ENCODE measurements at places on chromosomes 7 and 10. TPM values are rescaled to one million over a fixed set of nuclear protein-coding genes. Genes with fewer than 3 reads are reported as not detected.

SKAP2 gene
- 59.1 TPM for total RNA-seq

OR2A42 gene
- total RNA-seq, result not detected

PTPRN2 gene
- total RNA-seq, result 4.9 TPM

GRCh38 chr10:55233505-55233904, 432.5 kb upstream of the PCDH15 start:
- no peak for DNase-seq

DNA sequence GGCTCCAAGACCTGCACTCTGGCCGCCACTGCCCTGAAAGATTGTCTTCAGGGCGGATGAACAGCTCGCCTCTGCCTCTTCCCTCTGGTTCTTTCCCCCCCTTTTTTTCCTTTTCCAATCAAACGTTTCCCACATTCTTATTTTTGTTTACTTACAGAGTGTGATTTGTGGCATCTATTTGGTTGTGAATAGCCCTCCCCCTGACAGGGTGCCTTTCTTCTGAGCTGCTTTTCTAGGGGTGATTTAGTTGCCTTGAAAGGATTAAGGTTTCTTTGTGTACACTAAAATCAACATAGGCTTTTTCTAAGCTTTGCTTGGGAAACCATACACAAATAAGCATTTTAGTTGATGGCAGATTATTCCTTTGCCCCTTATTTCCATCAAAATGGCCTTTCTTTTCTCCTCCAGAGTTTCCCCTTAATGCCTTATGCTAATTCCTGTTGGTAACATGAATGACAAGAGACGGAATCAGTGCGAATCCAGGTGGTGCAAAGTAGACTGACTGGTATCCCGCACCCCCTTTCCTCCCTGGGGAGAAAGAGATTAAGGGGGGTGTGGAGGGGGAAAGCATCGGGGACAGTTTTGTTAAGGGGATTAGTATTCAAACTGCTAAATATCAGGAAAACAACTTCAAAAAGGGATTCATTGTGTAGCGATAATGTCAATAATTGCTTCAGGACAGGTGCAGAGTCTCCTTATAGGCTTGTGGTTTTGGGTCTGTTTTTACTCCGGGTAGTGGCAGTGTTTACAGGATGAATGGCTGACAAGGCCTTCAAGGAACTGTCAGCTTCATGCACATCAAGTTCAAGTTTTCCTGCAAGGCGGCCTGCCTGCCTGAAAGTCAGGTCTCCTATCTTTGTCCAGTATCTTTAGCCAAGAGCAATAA, 431.6 kb upstream of the GALNT17 start:
- no peak for DNase-seq

GRCh38 chr10:70169011-70169410, 1.3 kb downstream of the SAR1A start:
- DNase-seq, result no peak

- DNase-seq, result no peak
These were observed 1288.5 kb downstream of the GATA3 start for GRCh38 chr10:9342885-9343570.

- no peak for DNase-seq
These were observed 460.2 kb downstream of the GRM8 start for GRCh38 chr7:126792521-126792920.

DNA sequence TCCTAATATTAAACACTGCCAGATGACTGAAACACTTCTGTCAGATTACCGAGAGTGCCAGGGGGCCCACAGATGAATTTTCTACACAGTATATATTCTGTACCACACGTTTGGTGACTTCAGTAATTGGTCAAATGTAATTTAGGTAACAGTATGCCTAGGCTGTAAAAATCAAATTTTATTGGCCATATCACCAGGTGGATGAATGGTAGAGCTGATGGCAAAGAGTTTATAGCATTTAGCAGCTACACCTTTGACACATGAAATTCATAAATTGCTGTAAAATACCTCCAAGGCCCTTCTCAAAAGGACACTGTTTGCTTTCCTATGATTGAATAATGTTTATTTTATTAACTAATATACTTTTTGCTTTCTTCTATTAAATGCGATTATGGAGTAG, 101.3 kb downstream of the ARID5B start:
- no peak for DNase-seq

Data from upper lobe of right lung (tissue), 1 donor.